ENCODE measurements at places on chromosomes 4 and X. TPM values are rescaled to one million over a fixed set of nuclear protein-coding genes. Genes with fewer than 3 reads are reported as not detected.

Gene VCX
- polyA plus RNA-seq: not detected

Gene TCEAL9
- polyA plus RNA-seq: 104 TPM

Gene STATH
- polyA plus RNA-seq: not detected

- no peaks in the 10 kb centered on the region for H3K27me3 ChIP-seq
- H3K4me1 ChIP-seq: no peaks in the 10 kb centered on the region
- no peaks in the 10 kb centered on the region for H3K36me3 ChIP-seq
These were observed 701.0 kb upstream of the PITX2 start for GRCh38 chr4:111323916-111324315.

- H3K27me3 ChIP-seq: no peaks in the 10 kb centered on the region
- no peak overlapping the region for H3K4me3 ChIP-seq
- peaks cover 2% of the 10 kb centered on the region for H3K36me3 ChIP-seq
- H3K27ac ChIP-seq: no peak overlapping the region
- H3K4me1 ChIP-seq: no peaks in the 10 kb centered on the region
These were observed 409.6 kb downstream of the IL15 start for GRCh38 chr4:142045996-142046395.

GRCh38 chrX:12929701-12930100 is 23.3 kb downstream of the TLR8 start:
- no peaks in the 10 kb centered on the region for H3K4me1 ChIP-seq
- no peak for DNase-seq
- H3K4me3 ChIP-seq: no peak overlapping the region
- no peaks in the 10 kb centered on the region for H3K36me3 ChIP-seq

DNA sequence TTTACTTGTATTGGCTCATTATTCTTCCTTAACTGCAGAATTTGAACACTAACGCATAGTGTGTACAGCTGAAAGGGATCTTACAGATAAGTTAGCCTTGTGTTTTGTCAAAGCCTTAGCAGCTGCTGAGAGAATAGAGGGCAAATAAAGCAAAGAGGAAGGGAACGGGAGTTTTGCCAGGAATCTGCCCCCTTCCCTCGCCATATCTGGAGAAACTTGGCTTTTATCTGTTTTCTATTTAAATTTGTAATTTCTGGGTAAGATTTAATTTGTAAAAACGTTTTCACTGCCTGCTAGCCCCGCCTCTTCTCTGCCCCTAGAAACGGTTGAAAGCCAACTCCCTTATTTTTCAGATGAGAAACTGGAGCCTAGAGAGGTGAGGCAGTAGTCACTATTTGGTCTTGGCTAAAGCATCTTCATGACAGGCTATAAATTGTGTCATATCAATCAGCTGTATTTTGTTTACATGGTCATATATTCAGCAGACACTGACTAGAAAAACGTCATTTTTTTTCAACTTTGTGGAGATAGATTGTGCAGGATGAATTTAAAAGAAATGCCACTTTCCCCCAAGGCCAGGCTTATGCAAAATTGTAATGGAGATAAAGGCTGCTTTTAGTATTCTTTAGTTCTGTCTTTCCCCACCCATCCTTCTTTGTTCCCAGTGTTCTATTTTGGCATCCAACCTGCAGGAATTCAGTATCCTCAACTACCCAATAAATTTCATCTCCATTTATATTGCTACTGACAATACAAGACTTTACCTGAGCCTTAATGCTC is 319.4 kb downstream of the SH2D1A start:
- no peak overlapping the region for H3K4me3 ChIP-seq
- H3K27ac ChIP-seq: no peak overlapping the region
- no peaks in the 10 kb centered on the region for H3K27me3 ChIP-seq
- H3K36me3 ChIP-seq: no peaks in the 10 kb centered on the region
- DNase-seq: no peak
- H3K4me1 ChIP-seq: no peaks in the 10 kb centered on the region

- no peaks in the 10 kb centered on the region for H3K27me3 ChIP-seq
- H3K27ac ChIP-seq: no peak overlapping the region
- H3K36me3 ChIP-seq: no peaks in the 10 kb centered on the region
These were observed 306.7 kb upstream of the MAOA start for GRCh38 chrX:43349363-43349762.

- no peaks in the 10 kb centered on the region for H3K27me3 ChIP-seq
- H3K4me3 ChIP-seq: no peak overlapping the region
- H3K4me1 ChIP-seq: peaks cover 17% of the 10 kb centered on the region
- H3K27ac ChIP-seq: no peak overlapping the region
- no peaks in the 10 kb centered on the region for H3K36me3 ChIP-seq
These were observed 47.7 kb downstream of the DDX3X start for GRCh38 chrX:41381685-41382084.

DNA sequence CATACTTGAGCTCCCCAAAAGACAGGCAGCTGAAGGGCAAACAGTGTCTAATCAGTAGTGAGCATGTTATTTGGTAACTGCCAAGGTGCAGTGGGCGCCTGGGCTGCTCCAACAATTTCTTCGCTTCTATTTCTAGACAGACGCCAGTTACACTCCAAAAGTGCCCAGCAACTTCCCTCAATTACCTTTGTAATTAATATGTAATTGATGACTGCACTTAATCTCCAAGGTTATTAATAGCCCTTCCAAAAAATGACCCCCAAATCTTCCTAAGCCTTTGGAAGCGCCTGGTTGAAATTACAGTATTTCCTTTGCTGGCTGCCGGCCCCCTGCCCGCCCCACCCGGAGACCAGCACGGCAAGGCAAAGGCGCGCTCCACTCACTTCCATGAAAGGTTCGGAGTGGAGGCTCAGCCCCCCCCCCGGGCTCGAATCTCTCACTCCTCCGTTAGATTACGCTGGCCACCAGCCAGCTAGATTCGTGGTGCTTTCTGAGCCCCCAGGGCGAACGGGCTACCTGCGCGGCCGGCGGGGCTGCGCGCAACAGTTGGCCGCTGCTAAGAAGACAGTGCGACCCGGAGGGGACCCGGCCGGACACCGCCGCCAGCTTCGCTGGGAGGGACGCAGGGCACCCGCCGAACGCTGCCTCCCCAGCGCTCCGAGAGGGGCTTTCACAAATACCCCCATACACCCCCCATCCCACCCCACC is 1.9 kb downstream of the GPC4 start:
- no peaks in the 10 kb centered on the region for H3K4me1 ChIP-seq
- peaks cover 34% of the 10 kb centered on the region for H3K27me3 ChIP-seq
- no peak overlapping the region for H3K27ac ChIP-seq
- no peak overlapping the region for H3K4me3 ChIP-seq

DNA sequence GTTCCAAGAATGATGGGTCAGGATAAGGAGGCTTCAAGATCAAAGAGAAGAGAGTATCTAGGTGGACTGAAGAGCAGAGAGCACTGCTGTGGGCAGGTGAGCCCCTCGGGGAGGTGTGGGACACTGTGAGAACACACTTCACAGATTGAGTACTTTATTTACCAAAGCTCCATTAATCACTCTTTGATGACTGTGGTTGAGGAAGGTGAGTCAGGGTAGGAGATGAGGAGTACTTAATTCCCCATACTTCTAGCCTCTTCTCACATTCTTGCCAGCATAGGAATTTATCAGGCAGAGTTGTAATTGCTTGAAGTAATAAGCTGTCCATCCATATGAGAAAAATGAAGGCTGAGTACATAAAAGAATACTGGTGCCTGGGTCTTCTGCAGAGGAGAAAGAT is 375.3 kb downstream of the PCDH10 start:
- H3K36me3 ChIP-seq: no peaks in the 10 kb centered on the region
- H3K27me3 ChIP-seq: no peaks in the 10 kb centered on the region
- no peak for DNase-seq

GRCh38 chrX:108022491-108023089 is 22.3 kb upstream of the VSIG1 start:
- H3K27ac ChIP-seq: no peak overlapping the region
- DNase-seq: no peak
- no peak overlapping the region for H3K4me3 ChIP-seq
- H3K4me1 ChIP-seq: peaks cover 5% of the 10 kb centered on the region

GRCh38 chr4:150082241-150082640 is 4.0 kb downstream of the DCLK2 start:
- no peaks in the 10 kb centered on the region for H3K36me3 ChIP-seq
- H3K27me3 ChIP-seq: peaks cover 26% of the 10 kb centered on the region
- H3K27ac ChIP-seq: no peak overlapping the region
- no peak overlapping the region for H3K4me3 ChIP-seq
- no peak for DNase-seq
